ENCODE measurements at places on chromosomes 16 and 17. TPM values are rescaled to one million over a fixed set of nuclear protein-coding genes. Genes with fewer than 3 reads are reported as not detected.

Gene MBTPS1
- total RNA-seq, result 66.1 TPM

Gene HID1
- 4.0 TPM for total RNA-seq

Gene SLC35G6
- total RNA-seq, result not detected

Gene GRAP
- total RNA-seq, result 2.2 TPM

Gene MARF1
- total RNA-seq, result 31.5 TPM

Gene TOM1L1
- 24.9 TPM for total RNA-seq

Gene KRTAP9-2
- 6.3 TPM for total RNA-seq

Gene HOXB1
- total RNA-seq, result not detected

Gene KRTAP2-3
- 0.30 TPM for total RNA-seq

Gene KRT17
- total RNA-seq, result 1,205 TPM

Gene ALDH3A1
- 2.0 TPM for total RNA-seq

Gene ENPP7
- total RNA-seq, result not detected

Gene USP7
- total RNA-seq, result 96.4 TPM

Gene CCL15
- not detected for total RNA-seq

Gene CCDC40
- 3.3 TPM for total RNA-seq

Gene TEX19
- not detected for total RNA-seq
